Right cardiac atrium (tissue), 5 donors: ENCODE measurements at places on chromosomes 12 and 14. TPM values are rescaled to one million over a fixed set of nuclear protein-coding genes. Genes with fewer than 3 reads are reported as not detected.
A peak's percentile ranks its signal among the peaks of the same experiment; 100 is the strongest.

The RAD9B gene
- 1.2 TPM for total RNA-seq

The REP15 gene
- 3.6 TPM for total RNA-seq

The TMBIM6 gene
- 252 TPM for total RNA-seq

DNA sequence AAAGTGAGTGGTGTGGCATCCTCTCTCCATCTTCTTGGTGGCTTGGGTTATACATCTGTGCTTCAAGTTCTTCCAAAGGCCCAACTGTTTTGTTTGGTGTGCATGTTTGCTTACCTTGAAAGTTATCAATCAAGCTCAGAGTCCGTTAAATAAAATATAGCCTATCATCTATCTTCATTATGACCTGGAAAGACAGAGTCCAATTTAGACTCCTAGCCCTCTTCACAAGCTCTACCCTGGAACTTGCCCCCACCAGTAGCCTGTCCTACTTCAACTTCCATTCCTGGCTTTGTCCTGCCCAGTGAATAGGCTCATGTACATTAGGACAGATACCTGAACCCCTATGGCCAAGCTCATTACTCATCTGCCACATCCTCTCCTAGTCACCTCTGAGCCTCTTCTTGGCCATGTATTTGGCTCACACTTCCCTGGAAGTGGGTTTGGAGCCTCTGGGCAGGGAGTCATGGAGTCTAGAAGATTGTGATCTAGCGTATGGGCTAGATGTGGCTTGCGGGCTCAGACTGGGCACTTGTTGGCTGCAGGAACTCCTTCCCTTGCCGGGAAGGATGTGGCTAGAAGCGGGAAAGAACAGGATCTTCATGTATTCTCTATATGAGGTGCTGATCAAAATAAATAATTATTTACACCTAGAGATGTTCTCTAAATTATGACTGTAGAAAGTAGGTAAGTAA lies 6.4 kb upstream of the SSTR1 start:
- no peak for DNase-seq

DNA sequence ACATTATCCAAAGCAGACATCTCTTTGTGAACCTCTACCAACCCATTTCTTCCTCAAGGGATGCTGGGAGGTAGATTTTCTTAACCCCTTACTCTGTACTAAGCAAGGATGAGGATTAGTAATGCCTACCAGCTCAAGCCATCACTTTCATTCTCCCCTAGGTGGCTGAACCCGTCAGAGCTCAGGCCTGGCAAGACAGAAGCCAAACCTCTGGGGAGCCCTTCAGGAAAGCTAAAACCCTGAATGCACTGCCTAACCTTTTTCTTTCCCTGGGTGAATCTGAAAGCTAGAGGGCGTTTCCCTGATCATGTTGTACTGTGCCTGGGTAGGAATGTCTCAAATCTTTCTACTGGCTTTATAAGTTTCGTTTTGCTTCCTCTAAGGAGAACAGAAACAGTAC lies 617.3 kb downstream of the RPL10L start:
- no peak for DNase-seq

DNA sequence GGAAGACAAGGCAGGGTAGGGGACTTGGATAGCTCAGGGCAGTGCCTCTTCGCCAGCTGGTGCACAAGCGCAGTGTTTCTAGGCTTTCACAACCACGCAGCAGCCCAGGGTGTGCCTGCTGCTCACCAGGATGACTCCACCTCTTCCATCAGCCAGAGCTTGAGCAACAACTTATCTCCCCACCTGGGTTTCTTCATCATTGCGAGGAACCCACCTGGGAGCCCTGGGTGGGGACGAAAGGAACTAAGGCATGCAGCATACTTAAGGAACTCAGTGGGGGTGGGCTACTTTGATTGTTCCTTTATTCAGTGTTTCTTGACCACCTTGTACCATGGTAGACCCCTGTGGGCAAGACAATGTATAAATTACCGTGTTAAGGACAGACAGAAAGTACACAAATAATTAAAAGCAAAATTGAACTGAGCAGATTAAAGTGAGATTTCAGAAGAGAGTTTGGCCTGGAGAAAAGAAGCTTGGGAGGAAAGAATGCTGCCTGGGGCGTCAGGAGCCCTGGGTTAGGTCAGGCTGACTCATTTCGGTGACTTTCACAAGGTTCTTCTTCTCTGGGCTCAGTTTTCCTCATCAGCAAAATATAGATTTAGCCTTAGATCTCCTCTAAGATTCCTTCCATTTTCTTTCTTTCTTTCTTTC lies 22.9 kb downstream of the KRT18 start:
- DNase-seq, result no peak

DNA sequence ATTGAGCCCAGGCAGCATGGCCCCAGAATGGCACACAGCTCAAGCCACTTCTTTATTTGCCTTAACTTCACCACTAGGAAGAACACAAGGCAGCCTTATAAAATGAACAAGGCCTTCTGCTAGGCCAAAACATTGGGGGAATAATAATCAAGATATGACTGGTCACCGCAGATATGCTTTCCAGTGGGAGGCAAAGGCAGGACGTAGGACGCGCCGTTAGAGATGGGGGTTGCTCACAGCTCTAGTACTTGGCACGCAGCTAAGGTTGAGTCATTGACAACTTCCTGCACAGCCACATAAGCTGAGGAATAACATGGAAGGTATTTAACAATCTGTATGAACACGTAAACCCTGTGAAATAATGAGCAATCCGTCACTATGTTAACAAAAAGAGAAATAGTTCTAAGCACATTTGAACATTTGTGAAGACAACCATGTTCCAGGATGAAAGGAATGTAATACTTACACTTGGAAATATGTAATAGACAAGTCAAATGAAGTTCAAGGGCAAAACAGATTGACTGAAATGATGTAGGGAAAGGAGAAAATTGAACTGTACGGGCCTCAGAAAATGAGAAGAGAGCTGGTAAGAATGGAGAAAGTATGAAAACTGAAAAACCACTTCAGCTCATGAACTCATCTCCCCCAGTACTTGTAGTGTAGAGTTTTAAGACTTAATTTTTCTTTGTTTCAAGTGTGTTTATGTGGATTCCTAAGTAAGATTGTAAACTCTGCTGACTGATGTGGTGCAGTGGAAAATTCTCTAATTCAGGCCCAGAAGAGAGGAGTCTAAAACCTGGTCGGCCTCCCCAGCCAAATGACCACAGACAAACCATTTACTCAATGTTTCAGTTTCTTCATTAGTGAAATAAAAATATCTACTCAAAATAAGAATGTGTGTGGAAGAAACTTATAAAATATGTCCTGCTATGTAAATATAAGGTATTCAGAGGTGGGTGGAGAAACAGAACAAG lies 59.3 kb upstream of the CCDC91 start:
- peak; percentile 20 for DNase-seq

DNA sequence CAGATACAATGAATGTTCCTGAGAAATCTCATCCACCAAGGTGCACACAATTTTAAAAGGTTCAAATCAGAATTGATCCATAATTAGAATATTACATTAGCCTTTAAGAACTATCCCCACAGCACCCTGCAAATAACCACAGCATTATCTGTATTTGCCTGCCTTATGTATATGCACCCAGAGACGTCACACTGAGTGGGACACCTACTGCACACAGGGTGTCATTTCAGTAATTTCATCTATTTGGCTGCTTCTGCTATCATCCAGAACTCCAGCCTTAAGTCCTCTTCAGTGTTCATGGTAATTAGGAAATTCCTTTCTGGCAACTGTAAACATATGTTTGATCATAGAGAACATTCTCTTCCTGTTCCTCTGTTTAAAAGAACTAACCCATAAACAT lies 298.4 kb downstream of the SYT1 start:
- no peak for DNase-seq
